ENCODE measurements at places on chromosomes 16 and 17. TPM values are rescaled to one million over a fixed set of nuclear protein-coding genes. Genes with fewer than 3 reads are reported as not detected.

DNA sequence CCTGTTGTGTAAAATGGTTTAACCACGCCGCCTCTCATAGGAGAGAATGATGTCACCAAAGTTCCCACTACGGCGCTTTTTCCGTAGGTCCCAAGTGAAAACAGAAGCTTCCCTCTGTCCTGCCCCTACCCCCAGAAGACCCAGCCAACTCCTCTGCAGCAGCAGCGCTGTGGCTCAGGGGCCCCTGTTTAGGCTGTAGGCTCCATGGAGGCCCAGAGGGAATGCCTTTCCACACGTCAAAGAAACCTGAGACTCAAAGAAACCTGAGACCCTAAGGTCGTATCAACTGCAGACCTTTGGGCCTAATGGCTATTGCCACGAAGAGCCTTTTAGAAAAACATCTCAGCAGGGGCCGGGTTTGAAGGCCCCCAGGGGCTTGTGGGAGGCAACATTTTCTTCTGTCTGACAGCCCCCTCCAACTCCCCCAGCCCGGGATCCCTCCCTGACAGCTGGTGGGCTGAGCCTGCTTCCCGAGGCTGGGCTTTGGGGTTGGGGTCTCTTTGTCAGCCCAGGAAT is 43.1 kb upstream of the MEAK7 start:
- H3K36me3 ChIP-seq = no peaks in the 10 kb centered on the region
- H3K4me1 ChIP-seq = no peaks in the 10 kb centered on the region
- no peak overlapping the region for H3K4me3 ChIP-seq
- no peak for DNase-seq

GRCh38 chr17:2962236-2962635 is 101.2 kb downstream of the OR1D5 start:
- H3K36me3 ChIP-seq = peaks cover 8% of the 10 kb centered on the region
- H3K27ac ChIP-seq = no peak overlapping the region
- H3K4me1 ChIP-seq = peaks cover 7% of the 10 kb centered on the region

DNA sequence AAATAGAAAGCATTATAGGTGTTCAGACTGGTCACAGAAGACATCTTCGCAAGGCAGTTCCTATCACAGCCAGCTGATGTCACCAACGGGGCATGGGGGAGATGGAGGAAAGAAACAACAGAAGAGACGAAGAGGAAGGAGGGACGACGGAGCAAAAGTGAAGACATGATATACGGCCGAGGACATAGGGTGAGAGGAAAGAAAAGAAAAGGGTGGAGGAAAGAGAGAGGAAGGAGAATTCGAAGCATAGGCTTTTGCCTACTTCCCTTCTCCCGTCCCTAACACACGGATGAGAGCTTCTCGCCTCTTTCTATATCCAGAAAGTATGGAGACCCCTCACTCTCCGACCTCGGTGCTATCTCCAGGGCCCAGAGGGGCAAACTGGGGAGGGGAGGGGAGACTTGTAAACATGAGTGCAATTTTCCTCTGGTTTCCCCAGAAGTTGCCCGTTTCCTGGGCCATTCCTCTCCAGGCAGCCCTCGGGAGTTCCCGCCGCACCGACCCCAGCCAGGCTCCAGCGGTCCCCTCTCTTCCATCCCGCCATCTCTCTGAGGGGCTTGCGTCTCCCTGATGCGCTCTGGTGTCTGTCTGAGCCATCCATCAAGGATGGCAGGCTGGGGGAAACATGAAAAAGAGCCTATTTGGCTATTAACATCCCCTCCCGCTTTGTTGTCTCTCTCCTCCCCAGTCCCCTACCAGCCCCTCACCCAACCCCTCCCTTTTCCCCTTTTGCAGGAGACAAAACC is 26.0 kb downstream of the COPZ2 start:
- peaks cover 10% of the 10 kb centered on the region for H3K27me3 ChIP-seq
- no peak overlapping the region for H3K27ac ChIP-seq

DNA sequence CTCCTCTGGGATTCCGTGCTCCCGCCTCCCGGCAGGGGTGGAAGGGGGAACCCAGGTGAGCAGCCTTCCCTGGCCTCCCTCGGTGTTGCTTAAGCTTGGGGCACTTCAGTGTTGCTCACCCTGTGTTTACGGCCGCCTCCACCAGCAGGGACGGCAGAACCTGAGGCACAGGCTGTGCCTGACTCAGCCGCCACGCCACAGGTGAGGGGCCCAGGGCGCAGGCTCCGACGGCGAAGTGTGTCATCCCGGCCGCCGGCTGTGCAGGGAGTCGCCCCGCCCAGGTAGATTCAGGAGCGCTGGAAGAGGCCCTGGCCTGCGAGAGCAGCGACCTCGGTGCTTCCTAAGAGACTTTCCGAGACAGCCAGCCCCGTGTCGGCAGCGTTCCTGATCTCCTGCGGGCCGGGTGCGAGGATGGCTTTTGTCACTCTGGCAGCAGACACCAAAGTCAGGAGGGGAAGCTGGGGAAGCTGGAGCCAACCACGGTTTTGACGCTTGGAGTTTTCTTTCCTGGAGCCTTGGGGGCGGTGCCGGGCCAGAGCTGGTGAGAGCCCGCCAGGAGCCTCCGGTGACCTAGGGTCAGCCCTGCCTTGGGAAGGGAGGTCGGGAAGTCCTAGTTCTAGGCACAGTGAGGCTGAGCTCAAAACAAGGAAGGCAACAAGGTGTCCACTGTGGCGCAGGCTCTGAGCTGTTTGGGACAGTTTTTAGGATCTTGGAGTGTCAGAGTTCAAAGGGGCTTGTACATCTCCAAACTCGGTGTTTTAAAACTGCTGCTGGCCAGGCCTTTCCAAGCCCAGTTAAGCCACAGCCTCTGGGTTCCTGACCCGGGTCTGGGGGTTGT is 2.1 kb downstream of the GSE1 start:
- peak overlapping the region; percentile 62 for H3K4me3 ChIP-seq
- H3K4me1 ChIP-seq = peaks cover 91% of the 10 kb centered on the region
- no peaks in the 10 kb centered on the region for H3K36me3 ChIP-seq
- peak overlapping the region; percentile 89 for H3K27ac ChIP-seq

ELMO3 gene
- total RNA-seq = 14.8 TPM

ZNF785 gene
- 12.9 TPM for total RNA-seq

- no peaks in the 10 kb centered on the region for H3K36me3 ChIP-seq
- peaks cover 9% of the 10 kb centered on the region for H3K4me1 ChIP-seq
- no peak overlapping the region for H3K4me3 ChIP-seq
- no peaks in the 10 kb centered on the region for H3K27me3 ChIP-seq
- no peak for DNase-seq
- peak overlapping the region; percentile 42 for H3K27ac ChIP-seq
Observed at GRCh38 chr16:66486773-66487579, 59.9 kb downstream of the BEAN1 start.

DNA sequence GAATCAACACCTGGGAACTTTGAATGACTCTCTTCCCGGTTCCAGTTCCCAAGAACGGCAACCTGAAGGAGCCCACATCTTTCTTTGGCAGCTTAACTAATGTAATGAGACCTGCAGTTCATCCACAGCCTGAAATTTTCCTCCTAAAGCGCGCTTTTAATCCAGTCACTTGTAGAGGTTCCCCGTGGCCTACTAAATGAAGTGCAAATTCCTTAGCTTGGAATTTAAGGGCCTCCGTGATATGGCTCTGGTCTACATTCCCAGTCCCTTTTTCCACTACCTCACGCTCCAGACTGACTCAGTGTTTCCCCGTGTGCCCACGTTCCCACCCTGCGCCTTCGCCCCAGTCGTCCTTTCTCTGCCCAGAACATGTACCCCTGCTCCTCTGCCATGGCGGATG is 27.2 kb downstream of the FZD2 start:
- H3K4me1 ChIP-seq = no peaks in the 10 kb centered on the region
- no peaks in the 10 kb centered on the region for H3K27me3 ChIP-seq
- H3K4me3 ChIP-seq = no peak overlapping the region
- DNase-seq = no peak
- H3K36me3 ChIP-seq = no peaks in the 10 kb centered on the region
- no peak overlapping the region for H3K27ac ChIP-seq

DNA sequence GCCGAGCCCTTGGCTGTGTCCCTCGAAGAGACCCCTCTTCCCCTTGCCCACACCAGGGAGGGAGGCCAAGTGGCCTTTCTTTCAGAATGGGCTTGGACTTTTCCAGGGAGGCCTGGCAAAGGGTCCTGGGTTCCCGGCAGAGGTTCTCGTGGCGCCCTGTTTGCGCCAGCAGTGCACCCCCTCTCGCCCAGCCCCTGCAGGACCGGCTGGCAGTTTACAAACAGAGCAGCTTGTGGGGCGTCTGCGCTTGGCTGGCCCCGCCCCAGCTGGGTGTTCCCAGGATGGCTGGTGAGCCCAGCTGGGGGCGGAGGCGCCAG is 137.8 kb upstream of the CIBAR2 start:
- no peaks in the 10 kb centered on the region for H3K36me3 ChIP-seq
- no peak overlapping the region for H3K4me3 ChIP-seq
- peaks cover 3% of the 10 kb centered on the region for H3K4me1 ChIP-seq
- H3K27ac ChIP-seq = no peak overlapping the region
- H3K27me3 ChIP-seq = no peaks in the 10 kb centered on the region

- no peak overlapping the region for H3K27ac ChIP-seq
- no peak overlapping the region for H3K4me3 ChIP-seq
- H3K27me3 ChIP-seq = peaks cover 33% of the 10 kb centered on the region
- DNase-seq = no peak
- no peaks in the 10 kb centered on the region for H3K4me1 ChIP-seq
Observed at GRCh38 chr16:90081606-90081970, 4.5 kb upstream of the PRDM7 start.

DNA sequence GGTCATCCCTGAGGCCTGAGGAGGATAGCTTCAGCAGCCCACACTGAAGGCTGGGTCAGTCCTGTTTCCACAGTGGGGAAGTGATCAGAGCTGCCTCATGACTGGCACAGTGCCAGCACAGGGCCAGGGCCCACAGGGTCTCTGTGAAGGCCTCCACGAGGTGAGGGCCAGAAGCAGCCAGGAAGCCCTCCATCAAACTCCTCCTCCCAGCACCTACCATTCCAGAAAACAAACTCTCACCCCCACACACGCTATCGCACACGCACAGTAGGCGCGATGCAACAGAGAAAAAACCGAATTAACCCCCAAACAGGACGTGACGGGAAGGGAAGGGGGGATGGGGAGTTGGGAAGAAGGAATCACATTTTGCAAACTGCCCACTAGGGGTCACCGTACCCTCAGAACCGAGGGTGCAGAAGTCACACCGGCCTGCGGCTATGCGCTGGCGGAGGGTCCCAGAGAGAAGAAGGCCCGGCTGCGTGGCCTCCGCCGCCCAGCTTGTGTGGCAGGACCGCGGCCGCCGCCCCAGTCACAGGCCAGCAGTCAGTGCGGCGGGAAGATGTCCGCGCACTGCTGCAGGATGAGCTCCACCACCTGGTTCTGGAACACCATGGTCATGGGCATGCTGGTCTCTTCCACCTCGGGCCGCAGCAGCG is 37.6 kb downstream of the ARHGAP27 start:
- no peak overlapping the region for H3K4me3 ChIP-seq
- no peaks in the 10 kb centered on the region for H3K4me1 ChIP-seq
- H3K36me3 ChIP-seq = no peaks in the 10 kb centered on the region
- DNase-seq = peak; percentile 94
- no peaks in the 10 kb centered on the region for H3K27me3 ChIP-seq
- H3K27ac ChIP-seq = no peak overlapping the region

KLHL10 gene
- total RNA-seq = not detected

DNA sequence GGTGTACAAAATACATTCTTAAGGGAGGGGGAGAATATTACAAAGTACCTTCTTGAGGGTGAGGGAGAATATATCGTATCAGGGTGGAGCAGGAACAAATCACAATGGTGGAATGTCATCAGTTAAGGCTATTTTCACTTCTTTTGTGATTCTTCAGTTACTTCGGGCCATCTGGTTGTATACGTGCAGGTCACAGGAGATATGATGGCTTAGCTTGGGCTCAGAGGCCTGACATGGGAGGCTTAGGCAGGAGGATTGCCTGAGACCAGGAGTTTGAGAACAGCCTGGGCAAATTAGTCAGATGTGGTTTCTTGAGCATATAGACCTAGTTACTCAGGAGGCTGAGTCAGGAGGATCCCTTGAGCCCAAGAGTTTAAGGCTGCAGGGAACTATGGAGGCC is 13.1 kb downstream of the ODAD4 start:
- H3K27ac ChIP-seq = no peak overlapping the region
- no peak overlapping the region for H3K4me3 ChIP-seq
- no peaks in the 10 kb centered on the region for H3K36me3 ChIP-seq

DNAH17 gene
- total RNA-seq = 0.86 TPM

GRCh38 chr17:7113273-7114071 is 1.1 kb downstream of the ASGR2 start:
- no peaks in the 10 kb centered on the region for H3K36me3 ChIP-seq
- DNase-seq = no peak
- H3K4me1 ChIP-seq = no peaks in the 10 kb centered on the region
- no peak overlapping the region for H3K4me3 ChIP-seq
- no peaks in the 10 kb centered on the region for H3K27me3 ChIP-seq
- no peak overlapping the region for H3K27ac ChIP-seq

GRCh38 chr17:39400547-39401411 is 647 bp downstream of the FBXL20 start:
- H3K27me3 ChIP-seq = no peaks in the 10 kb centered on the region
- peak; percentile 15 for DNase-seq
- H3K4me3 ChIP-seq = peak overlapping the region; percentile 97
- peak overlapping the region; percentile 90 for H3K27ac ChIP-seq
- H3K4me1 ChIP-seq = peaks cover 31% of the 10 kb centered on the region

- H3K36me3 ChIP-seq = no peaks in the 10 kb centered on the region
- no peaks in the 10 kb centered on the region for H3K4me1 ChIP-seq
- H3K4me3 ChIP-seq = no peak overlapping the region
- no peaks in the 10 kb centered on the region for H3K27me3 ChIP-seq
- H3K27ac ChIP-seq = no peak overlapping the region
Observed at GRCh38 chr17:75625813-75626486, 7.3 kb upstream of the SMIM5 start.

ETV4 gene
- total RNA-seq = 9.8 TPM

RAMP2 gene
- total RNA-seq = 76.1 TPM

- H3K4me3 ChIP-seq = no peak overlapping the region
- H3K36me3 ChIP-seq = peaks cover 89% of the 10 kb centered on the region
- no peak overlapping the region for H3K27ac ChIP-seq
- H3K4me1 ChIP-seq = no peaks in the 10 kb centered on the region
- no peak for DNase-seq
Observed at GRCh38 chr17:57120814-57121213, 35.8 kb downstream of the AKAP1 start.

KRT40 gene
- total RNA-seq = not detected

- peaks cover 73% of the 10 kb centered on the region for H3K36me3 ChIP-seq
- peaks cover 9% of the 10 kb centered on the region for H3K4me1 ChIP-seq
- no peak overlapping the region for H3K4me3 ChIP-seq
- DNase-seq = no peak
- no peaks in the 10 kb centered on the region for H3K27me3 ChIP-seq
- H3K27ac ChIP-seq = no peak overlapping the region
Observed at GRCh38 chr17:77217123-77217522, 76.4 kb downstream of the SEC14L1 start.

DNA sequence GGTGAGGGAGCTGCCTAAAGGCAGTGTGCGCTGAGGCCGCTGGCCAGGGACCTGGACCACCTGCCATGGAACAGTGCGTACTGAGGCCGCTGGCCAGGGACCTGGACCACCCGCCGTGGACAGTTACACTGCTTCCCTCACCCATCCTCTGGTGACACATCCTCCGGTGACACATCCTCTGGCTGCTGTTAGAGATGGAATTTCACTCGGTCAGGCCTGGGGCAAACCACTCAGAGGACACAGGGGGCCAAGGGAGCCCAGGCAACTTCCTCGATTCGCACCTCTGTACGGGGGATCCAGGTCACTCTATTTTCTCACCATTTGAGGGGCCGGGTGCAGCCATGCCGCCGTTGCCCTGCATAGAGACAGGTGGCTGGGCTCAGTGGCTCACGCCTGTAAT is 32.4 kb upstream of the RPTOR start:
- H3K27ac ChIP-seq = no peak overlapping the region
- no peaks in the 10 kb centered on the region for H3K36me3 ChIP-seq
- no peak overlapping the region for H3K4me3 ChIP-seq
- H3K4me1 ChIP-seq = no peaks in the 10 kb centered on the region
- peaks cover 24% of the 10 kb centered on the region for H3K27me3 ChIP-seq

Data from left lung (tissue), 14 donors.